Right ventricle myocardium superior (tissue), 1 donor: ENCODE measurements at places on chromosomes 11 and 22. TPM values are rescaled to one million over a fixed set of nuclear protein-coding genes. Genes with fewer than 3 reads are reported as not detected.

Gene LMNTD2
- 0.22 TPM for total RNA-seq

Gene CYTH4
- total RNA-seq = 7.0 TPM

Gene TRIM66
- 2.4 TPM for total RNA-seq

Gene PATE2
- total RNA-seq = not detected

Gene RFPL2
- not detected for total RNA-seq

GRCh38 chr11:7548659-7549274 lies 35.0 kb downstream of the PPFIBP2 start:
- DNase-seq = no peak

DNA sequence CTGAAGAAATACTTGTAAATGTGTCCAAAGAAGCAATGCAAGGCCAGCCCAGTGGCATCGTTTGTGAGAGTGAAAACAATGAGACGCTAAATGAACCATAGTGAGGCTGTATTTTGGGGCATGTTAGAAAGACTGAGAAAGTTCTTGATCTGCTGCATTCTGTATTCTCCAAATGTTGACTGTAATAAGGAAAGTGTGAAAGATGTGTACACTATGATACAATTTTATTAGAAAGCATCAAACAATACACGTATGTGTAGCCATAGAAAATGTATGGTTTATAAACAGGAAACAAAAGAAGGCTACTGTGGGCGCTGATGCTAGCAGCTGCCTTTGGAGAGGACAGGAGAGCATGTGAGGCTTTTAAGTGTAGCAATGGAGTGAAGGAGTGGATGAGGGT lies 233.5 kb upstream of the E2F8 start:
- DNase-seq = no peak

GRCh38 chr22:20865875-20866445 lies 7.2 kb downstream of the SNAP29 start:
- DNase-seq = no peak

GRCh38 chr22:28435982-28436381 lies 243.7 kb downstream of the TTC28 start:
- no peak for DNase-seq

- no peak for DNase-seq
Measured at GRCh38 chr11:8610532-8611116, 16.6 kb upstream of the STK33 start.

DNA sequence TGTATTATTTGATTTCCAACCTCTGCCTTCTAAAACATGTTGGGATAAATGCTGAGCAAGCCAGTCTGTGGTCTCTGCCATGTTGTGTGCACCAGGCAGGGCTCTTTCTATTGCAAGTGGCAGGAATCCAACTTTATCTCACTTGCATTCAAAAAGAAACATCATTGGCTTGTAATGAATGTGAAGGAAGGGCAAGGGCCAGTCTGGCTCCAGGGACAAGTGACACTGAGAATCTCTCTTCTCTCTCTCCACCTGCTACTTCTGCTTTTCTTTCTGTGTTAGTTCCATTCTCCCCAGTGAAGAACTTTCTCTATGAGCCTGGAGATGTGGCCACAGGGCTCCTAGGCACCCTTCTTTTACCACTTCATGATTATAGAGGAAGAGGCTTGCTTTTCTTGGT lies 329.9 kb upstream of the NCAM1 start:
- no peak for DNase-seq

DNA sequence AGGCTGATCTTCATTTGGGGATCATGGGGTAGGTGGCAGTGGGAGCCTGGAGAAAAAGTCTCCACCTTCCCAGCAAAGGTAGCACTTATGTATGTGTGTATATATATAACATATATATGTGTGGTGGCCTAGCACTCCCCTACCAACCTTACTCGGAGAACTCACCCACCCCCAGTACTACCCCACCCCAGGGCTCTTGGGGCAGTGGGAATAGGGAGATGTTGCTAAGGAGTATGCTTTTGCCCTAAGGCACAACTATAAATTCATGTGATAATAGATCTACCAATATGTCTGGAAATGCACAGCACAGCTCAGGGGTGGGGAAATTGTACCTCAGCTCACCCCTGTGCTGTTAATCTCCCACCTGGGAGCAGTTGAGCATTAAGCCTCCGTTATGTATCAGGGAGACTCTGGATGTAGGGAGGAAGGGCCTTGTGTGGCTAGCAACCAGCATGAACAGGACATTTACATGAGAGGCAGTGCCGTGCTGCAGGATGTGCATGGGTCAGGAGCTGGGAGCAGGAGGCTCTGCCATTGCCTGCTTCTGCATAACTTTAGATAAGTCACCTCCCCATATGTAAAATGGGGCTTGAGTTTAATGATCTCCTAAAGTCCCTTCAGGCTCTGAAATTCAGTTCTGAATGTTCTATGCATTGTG lies 57.3 kb downstream of the C11orf91 start:
- no peak for DNase-seq

GRCh38 chr11:17258670-17259069 lies 17.9 kb upstream of the NUCB2 start:
- DNase-seq = no peak

- no peak for DNase-seq
Measured at GRCh38 chr11:130769782-130770535, 146.3 kb downstream of the SNX19 start.

GRCh38 chr11:87173185-87174039 lies 135.7 kb downstream of the TMEM135 start:
- no peak for DNase-seq
